ENCODE measurements at places on chromosomes 2 and 18.

GRCh38 chr2:70520825-70521224, 32.8 kb downstream of the TGFA start:
- no peak for DNase-seq

- no peak for DNase-seq
These were observed 11.5 kb downstream of the IGFBP5 start for GRCh38 chr2:216683846-216684245.

DNA sequence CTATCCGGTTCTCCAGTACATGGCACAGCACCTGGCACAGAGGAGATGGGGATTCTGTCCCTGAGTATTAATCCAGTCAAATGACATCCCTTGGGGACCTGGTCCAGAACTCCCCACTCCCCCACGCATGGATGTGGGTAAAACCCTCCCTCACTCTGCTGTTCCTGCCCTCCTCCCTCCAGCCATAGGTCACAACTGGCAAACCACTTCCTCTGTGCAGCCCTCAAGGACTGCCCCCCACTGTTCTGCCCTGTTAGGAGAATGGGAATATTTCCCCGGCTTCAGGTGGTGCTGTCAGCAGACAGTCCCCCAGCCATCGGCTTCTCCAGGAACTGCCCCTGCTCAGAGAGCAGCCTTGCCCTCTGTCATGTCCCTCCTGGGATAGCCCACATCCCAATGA, 1.5 kb upstream of the TFCP2L1 start:
- DNase-seq: no peak

DNA sequence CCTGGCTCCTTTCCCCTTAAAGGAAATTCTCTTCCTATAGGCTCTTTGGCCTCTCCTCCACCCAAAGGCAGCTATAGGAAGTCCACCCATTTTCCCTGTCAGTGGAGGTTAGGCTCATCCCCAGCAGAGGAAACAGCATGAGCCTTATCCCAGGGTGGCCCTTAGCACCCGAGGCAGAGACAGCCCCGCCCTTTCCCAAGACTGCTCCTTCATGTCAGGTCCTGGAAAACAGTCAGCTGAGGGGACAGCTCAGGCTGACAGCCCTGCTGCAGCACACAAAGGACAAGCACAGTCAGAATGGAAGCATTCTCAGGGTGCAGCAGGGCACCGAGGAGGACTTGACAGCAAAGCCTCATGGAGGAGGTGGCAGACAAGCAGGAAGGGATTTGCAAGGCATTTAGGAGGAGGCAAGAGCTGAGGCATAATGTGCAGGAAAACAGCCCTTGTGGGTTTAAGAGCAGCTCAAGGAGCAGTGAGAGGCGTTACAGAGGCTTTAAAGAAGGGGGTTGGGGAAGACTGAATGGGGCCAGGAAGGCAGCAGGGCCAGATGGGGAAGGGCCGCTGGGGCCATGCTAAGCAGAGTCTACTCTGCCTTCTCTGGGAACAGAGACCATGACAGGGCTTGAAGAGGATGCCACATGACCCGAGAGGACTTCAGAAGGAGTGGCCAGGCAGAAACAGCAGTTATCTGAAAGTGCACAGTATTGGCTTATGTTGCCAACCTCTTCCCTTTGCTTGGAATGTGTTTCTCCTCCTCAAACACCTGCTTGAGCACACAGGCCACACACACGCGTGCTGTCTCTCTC, 216.6 kb downstream of the SH3BP4 start:
- DNase-seq: no peak

DNA sequence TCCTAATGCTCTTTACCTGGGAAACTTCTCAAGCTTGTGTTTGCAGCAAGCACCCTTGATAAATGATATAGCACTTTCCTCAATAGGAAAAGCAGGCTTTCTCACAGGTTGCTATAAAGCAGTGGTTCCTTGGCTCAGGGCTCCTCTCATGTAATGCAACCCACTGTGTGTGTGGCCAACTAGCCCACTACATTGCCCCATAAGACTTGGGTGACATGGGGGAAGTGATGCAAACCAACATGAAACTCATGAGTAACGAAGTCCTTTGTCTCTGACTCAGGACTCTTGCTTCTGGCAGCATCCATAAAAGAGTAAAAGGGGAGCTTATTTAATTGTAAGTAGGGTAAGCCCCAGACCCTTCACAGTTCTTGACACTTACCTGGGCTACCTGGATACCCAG, 106.9 kb downstream of the COL4A4 start:
- DNase-seq: no peak

GRCh38 chr2:231720987-231721966, 13.0 kb downstream of the PTMA start:
- DNase-seq: no peak

GRCh38 chr2:53753041-53753440, 14.6 kb upstream of the CHAC2 start:
- DNase-seq: no peak

DNA sequence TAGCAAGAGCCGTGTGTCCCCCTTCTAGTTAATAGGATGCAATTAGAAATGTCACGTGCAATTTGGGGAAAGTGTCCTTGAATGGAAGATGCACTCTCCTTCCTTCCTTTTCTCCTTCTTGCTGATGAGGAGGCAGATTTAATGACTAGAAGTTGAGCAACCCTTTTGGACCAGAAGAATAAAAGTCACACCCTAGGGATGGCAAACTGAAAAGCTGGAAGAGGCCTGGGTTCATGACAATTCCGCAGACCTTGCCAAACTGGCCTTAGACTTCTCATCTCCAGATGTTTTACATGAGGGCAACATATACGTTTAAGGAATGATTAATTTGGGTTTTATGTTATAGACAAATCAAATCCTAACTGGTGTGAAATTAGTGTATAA, 38.6 kb upstream of the NCOA1 start:
- DNase-seq: no peak

GRCh38 chr2:4618630-4619228, 915.4 kb downstream of the DCDC2C start:
- DNase-seq: no peak

DNA sequence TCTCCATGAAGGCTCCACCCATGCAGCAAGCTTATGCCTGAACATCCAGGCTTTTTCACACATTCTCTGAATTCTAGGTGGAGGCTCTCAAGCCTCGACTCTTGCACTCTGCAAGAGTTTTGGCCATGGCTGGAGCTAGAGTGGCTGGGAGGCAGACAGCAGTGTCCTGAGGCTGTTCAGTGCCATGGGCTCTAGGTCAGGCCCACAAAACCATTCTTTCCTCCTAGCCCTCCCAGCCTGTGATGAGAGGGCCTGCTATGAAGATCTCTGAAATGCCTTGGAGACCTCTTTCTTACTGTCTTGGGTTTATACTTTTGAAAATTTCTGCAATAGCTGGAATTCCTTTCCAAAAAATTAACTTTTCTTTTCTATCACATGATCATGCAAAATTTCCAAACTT, 210.7 kb downstream of the RND3 start:
- DNase-seq: no peak

DNA sequence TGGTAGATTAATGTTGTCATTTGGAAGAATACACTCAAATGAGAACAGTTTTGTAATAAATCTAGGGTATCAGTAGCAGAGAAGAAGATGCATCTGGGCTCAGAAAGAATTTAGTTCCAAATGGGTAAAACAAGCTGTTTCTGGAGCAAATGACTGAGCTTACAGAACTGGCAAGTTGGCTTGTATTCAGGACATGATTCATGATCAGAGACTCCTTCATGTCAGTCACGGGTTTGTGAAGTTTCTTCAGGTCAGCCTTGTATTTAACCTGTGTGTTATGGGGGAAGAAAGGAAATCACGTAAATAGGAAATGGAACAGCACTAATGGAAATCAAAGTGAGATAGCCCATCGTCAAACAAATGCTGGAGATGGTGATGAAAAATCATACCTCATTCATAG, 109.1 kb downstream of the RIF1 start:
- no peak for DNase-seq

DNA sequence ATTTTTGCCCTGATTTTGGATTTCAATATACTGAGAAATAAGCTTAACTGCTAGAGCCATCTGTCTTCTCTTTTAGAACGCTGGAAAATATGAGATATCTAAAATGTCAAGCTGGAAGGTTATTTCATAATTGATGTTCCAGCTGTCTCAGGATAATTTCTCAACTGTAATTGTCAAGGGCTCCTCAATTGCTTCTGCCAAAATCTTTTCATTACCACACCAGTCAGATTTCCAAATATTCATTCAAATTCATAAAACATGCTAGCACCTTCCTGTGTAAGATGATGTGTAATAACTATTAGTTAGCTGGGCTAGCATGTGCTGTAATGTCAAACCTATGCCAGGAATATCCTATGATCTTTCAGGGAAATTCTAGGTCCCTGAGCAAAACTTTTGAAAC, 88.1 kb downstream of the TNFRSF11A start:
- no peak for DNase-seq

GRCh38 chr18:55541571-55541970, 46.4 kb downstream of the TCF4 start:
- no peak for DNase-seq

DNA sequence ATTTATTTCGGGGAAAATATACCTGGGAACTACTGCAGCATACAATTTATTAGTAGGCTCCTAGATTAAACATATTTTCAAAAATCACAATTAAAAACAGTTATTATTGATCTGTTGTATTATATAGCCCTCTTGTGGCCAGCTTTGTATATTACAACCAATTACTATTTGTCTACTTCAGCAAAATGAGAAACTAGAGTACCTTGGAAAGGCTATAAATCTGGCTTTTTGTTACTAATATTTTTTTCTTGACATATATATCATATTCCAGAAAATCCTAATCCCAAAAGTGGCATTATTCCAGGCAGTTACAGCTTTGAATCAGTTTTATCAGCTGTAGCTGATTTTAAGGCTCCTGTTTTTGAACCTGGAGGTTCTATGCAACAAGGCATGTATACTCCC, 101.2 kb downstream of the UBR3 start:
- no peak for DNase-seq

DNA sequence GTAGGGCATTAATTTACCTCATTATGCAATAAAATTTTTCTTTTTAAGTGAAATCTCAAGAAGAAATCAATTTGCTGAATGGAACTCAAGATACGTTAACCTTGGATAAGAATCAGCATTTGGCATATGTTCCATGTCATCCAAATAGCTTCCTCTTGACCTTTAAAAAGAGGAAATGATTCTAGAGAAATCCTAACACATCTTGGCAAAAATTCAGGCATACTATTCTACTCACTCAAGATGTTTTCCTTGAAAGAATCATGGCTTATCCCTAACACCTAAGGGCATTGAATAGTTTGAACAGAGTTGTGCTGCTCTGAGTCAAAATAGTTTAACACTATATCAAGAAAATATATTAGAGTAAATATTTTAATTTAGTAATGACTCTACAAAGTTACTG, 678.0 kb downstream of the EPHA4 start:
- DNase-seq: no peak

DNA sequence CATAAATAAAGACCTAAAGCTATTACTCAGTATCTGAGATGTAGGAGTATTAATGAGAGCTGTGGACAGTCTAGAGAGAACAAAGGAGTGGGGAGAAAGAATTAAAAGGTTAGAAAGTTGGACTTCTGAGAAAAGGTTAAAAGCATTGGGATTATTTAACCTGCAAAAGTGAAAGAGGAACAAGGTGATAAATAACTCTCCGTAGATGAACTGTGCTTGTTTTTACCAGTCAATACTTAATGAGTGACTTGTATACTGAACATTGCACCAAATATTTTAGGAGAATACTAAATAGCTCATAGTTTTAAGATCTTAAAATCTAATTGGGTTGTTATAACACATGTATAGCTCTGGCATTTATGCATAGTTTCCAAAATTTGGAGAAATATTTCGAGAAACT, 137.5 kb downstream of the GPD2 start:
- DNase-seq: no peak

- DNase-seq: no peak
These were observed 194.6 kb downstream of the GPD2 start for GRCh38 chr2:156630579-156631337.

DNA sequence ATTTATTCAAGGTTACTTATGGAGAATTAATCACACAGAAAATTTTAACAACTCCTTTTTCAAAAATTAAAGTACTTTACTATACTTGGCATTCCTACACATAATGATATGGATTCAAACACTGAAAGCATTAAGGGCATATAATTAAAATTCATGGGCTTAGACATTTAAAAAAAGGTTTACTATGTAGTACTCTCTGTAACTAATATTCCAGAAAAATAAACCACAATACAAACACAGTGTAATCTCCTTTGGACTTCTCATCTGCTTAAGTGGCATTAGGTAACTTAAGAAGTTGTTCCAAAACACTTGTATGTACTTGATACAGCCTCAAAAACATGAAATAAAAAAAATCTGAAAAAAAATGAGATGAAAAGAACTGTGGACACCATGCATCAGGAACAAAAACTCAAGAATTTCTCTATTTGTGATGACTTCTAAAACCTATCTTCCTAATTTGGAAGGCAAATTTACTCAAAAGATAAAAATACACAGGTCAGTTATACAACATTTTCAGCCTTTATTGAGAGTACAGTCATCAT, 21.0 kb downstream of the C1D start:
- no peak for DNase-seq

- DNase-seq: no peak
These were observed 41.8 kb upstream of the LPIN2 start for GRCh38 chr18:3054780-3055179.

GRCh38 chr2:27379383-27379835, 1.1 kb downstream of the ZNF513 start:
- no peak for DNase-seq

GRCh38 chr2:161766334-161766733, 142.1 kb downstream of the SLC4A10 start:
- DNase-seq: no peak

DNA sequence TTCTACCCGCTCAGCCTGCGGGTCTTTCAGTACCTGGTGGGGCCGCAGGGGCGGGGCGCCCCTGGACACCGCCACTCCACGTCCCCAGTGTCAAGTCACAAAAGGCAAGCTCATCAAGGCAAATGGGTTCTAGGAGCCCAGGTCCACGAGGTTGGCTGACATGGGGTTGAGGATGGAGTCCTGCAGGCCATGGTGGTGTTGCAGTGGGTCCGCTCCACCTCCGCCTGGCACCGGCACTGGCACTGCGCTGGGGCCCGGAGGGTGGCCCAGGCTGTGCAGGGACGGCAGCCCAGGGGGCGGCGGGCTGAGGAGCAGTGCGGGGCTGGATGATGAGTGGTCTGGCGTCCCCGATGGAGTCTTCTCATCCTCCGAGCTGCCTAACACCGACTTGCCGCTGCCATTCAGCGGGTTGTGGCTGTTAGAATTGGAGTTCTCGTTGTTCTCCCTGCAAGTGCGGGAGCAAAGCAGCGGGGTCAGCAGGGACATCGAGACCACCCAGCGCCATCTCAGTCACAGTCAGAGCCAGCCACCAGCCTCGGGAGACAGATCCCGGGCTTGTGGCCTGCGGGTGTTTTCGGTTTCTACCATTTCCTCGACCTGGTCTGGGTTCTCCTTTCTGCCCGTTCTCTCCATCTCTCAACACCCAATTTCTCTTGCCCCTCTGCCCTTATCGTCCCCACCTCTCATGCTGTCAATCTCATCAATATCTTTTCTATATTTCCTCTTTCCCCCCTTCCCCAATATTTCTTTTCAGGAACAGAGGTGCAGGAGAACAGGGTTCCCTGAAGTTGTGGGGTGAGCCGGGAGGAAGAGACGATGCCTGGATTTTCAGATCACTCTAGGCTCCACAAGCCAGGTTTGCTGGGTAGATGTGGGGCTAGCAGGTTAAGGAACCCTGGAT, 3.0 kb downstream of the SIX2 start:
- DNase-seq: no peak

All from stimulated activated CD8-positive, alpha-beta memory T cell treated with anti-CD3 and anti-CD28 coated beads, Interleukin-2, amount 100 ng/mL, for 1 hour (primary cell).